ENCODE measurements at places on chromosomes 5 and 9.

DNA sequence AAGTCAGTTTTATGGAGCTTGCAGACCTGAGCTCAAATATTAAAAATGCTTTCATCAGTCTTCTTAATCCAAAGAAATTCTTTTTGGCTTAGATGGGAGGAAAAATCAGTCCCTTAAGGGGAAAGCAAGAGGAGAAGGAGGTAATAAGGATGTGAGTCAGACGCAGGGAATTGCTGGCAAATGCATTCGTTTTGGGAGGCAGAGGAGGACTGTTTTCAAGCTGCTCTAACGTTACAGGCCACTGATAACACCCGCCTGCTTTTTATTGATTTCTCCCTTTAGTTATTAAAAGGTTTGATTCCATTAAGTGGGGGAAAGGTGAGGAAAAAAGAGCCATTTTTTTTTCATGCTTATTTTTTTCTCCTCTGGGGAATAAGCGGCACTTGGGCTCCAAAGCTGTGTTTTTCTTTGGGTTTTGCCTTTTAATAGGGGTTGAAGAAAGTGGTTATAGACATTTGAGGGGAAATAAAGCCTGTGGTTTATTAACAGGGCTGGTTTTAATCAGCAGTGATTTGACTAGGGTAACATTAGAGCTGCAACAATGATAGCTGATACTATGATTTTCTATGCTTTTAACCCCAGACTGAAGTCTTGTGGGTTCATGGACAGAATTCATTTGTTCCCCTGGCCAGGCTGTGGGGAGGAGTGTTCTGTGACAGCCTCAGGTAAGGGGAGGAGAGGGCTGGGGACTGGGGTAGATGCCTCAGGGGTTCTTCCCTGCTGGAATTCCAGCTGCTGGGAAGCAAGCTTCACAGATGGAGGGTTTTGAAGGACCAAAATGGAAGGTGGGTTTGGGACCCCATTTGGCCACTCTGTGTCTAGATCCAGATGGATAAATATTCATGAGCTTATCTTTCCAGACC is 225.2 kb downstream of the GAS1 start:
- DNase-seq, result no peak

DNA sequence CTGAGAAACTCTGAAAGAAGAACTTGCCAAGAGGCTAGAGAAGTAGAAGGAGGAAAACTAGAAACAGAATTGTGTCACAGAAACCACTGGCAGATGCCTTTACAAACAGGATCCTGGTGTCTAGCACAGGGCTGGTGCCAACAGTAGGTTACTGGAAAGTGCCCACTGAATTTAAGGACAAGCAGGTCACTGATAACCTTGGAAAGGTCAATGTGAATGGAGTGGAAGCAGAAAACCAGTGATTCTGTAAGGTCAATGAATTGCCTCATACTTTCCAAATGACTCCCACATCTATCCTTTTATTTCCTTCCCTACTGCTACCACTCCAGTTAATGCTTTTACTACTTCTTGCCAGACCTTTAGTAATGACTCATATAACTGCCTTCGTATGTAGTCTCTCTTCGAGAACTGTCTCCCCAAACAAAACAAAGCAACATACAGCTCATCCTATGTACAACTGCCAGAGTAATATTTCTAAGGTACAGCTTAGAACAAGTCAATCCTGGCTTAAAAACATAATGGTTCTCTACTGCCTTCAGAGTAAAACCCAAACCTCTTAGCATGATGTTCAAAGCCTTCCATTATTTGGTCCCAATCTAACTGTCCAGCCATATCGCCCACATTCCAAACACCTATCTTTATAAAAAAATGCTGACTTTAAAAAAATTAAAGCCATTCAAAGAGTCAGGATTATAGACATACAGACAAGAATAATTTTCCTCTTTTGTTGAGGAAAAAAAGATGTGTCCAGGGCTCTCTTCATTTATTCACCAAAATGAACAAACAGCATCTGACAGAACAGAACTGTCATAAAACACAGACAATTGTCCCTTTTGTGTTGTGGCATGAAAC is 52.5 kb downstream of the NR3C1 start:
- no peak for DNase-seq

GRCh38 chr9:27437652-27438373 is 86.3 kb upstream of the IFNK start:
- DNase-seq, result no peak

- DNase-seq, result no peak
Measured at GRCh38 chr5:73007051-73007450, 51.2 kb downstream of the FCHO2 start.

- DNase-seq, result no peak
Measured at GRCh38 chr5:148565148-148565547, 89.2 kb downstream of the HTR4 start.

DNA sequence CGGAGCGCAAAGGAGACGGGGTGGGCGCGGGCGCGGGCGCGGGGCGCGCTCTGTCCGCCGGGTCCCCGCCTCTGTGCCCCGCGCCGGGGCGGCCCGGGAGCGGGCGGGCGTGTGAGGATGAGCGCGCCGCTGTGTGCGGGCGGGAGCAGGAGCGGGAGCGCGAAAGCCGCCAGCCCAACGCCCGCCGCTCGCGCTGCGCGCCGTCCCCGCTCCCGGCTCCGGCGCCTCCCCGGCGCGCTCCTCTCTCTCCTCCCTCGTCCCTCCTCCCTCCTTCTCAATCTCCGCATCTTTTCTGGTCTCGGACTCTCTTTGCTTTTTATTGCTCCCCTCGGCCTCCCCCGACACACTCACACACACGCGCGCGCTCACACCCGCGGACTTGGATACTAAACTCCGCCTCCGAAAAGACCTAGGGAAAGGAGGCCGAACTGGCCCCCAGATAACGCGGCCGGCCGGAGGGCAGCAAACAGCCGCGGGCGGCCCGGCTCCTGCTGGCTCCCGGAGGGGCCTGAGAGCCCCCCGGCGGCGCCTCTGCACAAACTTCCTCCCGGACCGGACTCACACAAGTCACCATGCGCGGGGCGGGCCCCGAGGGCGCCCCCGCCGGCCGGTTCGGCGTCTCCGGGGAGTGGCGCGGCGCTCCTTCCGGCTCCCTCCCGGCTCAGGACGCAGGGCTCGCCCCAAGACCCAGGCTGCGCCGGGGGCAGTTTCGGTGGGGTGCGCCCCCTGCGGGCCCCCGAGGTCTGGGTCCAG is at the start of gene FIBCD1:
FIBCD1 (minus strand) TSS at position 596 of the 753 bp plus-strand sequence. CDS start 640 bp downstream, outside the sequence.
- no peak for DNase-seq

- DNase-seq, result no peak
Measured at GRCh38 chr5:174688441-174689354, 35.7 kb upstream of the MSX2 start.

DNA sequence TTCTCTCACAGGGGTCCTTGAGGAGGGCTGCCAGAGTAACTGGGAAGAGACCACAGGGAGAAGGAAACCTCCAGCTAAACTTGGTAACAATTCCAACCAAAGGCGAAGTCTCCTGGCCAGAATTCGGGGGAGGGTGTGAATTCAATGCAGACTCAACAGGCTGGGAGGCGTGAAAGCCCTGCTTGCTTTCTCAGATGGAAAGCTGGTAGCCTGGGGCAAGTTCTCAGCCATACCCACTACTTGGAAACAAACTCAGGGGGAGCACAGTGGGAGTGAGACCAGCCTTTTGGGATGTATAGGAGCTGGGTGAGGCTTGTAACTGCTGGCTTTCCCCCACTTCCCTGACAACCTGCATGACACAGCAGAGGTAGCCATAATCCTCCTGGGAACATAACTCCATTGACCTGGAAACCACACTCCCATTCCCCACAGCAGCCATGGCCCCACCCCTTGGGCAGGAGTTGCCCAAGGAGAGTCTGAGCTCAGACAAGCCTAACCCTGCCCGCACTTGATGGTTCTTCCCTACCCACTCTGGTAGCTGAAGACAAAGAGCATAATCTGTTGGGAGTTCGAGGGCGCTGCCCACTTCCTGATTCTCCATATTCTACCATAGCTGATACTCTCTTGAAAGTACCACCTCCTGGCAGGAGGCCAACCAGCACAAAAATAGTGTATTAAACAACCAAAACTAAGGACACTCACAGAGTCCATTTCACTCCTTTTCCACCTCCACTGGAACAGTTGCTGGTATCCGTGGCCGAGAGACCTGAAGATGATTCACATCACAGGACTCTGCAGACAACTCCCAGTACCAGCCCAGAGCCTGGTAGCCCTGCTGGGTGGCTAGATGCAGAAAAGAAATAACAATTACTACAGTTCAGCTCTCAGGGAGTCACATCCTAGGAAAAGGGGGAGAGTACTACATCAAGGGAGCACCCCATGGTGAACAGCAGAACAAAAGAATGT is 123.8 kb downstream of the FAM170A start:
- no peak for DNase-seq

GRCh38 chr5:7422316-7423106 is 26.6 kb downstream of the ADCY2 start:
- DNase-seq, result no peak

GRCh38 chr5:181188700-181189362 is 16.2 kb downstream of the TRIM7 start:
- DNase-seq, result no peak

GRCh38 chr5:144361406-144361805 is 190.7 kb downstream of the KCTD16 start:
- no peak for DNase-seq

GRCh38 chr5:173859408-173860159 is 28.6 kb upstream of the CPEB4 start:
- no peak for DNase-seq

DNA sequence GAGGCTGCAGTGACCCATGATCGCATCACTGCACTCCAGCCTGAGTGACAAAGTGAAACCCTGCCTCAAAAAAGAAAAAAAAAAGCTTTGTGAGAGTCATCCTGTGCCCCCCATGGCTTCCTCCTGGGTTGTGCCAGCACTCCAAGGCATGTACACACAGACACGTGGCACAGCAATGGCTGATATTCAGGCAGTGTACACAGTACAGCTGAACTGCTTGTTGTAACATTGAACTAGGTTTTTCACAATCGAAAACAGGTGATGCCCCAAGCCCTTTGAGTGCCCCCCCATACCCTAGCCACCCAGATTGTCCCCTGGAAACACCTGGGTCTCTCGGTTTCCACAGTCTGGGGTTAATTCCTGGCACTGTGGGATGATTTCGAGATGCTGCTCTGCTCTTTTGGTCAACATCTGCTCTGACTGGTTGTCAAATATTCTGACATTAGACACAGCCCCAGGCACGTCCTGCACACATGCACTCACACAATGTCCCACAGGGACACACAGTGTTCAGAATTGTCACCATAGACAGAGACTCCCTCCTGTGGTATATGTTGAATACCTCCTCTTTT is 9.2 kb downstream of the SPINK4 start:
- no peak for DNase-seq

DNA sequence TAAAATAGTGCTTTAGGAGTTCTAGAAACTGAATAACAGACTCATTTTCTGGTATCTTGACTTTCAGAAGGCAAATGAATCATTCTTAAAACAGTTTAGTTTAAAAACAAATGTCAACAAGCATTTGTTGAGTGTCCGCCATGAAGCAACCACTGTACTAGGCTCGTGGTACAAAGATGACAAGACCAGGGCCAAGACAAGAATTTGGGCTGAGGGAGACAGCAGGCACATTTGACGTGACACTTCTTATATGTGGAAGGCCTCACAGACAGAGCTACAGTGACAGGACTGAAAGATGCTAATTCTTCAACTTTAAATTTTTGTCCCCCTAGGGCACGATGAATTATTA is 14.4 kb upstream of the ZNF131 start:
- no peak for DNase-seq

DNA sequence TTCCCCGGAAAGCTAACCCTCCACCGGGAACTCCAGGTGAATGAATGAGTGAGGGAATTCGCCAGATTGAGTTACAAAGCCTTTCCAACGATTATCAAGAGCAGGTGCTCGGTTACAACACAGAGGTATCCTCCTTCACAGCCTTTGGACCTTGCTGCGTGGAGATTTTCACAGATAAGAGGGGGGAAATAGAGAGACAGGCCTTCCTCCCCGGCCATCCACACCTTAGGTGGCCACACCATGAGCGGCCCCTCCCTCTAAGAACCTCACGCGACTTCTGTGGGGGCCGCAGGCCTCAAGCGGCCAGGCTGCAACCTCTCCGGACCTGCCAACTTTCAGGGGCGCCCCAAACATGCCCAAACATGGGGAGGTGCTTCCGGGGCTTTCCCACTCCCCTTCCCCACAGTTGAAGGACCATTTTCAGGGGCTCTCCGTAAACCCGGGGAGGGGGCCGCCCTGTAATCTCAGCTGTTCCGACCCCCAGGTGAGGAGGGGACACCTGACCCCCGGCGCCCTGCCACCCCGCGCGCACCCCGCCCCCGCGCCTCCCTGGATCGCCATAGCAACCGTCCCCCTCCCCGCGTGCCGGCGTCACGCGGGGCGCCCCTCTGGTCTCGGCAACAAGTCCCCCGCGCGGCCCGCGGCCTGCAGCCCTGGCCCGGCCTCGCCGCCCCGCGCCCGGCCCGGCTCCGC is 603 bp downstream of the DENND1A start:
- no peak for DNase-seq

DNA sequence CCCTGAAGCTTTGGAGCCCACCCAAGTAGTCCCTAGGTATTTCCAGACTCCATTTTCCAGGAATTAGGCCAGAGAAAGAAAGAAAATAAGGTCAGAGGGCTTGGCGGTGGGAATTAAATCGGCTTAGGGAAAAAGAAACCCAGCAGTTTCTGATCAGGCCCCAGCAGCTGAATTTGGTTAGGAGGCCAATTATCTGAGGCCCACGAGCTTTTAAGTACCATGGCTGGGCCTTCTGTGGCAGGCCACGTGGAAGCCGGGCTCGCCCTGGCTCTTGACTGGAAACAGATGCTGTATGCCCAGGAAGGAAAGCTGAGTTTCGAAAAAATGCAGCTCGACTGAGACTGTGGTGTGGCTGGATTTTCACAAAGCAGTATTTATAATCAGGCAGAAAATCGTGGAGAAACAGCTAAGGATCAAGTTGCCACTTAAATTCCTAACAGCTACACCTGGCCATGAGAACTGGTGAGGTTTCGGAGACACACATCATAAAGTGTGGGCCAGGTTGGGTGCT is 75.1 kb upstream of the PANK3 start:
- no peak for DNase-seq

- no peak for DNase-seq
Measured at GRCh38 chr9:26066237-26066636, 388.0 kb upstream of the TUSC1 start.

- no peak for DNase-seq
Measured at GRCh38 chr9:20391208-20391607, 231.1 kb downstream of the MLLT3 start.

DNA sequence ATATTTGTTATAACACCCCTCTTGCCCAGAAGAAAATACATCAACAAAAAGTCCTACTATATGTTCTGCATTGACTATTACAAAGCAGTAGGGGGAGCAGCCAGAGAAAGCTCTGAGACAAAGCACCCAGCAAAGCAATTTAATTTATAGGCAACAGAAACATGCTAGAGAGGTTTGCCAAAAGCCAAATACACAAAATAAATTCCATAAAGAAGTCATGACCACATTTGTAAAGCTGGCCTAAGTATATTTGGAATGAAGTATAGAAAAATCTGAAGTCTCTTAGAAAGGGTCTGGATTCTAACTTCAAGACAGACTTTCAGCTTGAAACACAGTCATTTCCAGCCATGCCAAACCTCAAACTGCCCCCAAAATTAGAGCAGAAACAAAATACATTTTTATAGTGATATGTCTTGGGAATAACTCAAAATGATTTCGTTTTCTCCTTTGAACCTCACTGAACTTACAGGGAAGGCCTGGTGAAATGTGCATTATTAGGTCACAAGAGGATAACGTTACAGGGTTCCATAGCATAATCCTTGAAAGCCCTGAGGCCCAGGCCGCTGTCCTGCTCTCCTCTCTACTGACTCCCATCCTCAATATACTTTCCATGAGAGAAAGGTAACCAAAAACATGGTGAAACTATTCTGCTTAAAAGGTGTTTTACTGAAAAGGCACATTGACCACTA is 451.8 kb downstream of the RAB3C start:
- no peak for DNase-seq

All from C1 segment of cervical spinal cord (tissue), 14 donors.